ENCODE measurements at places on chromosomes 6 and 20.

- no peak for DNase-seq
These were observed 102.7 kb upstream of the QKI start for GRCh38 chr6:163311830-163312229.

DNA sequence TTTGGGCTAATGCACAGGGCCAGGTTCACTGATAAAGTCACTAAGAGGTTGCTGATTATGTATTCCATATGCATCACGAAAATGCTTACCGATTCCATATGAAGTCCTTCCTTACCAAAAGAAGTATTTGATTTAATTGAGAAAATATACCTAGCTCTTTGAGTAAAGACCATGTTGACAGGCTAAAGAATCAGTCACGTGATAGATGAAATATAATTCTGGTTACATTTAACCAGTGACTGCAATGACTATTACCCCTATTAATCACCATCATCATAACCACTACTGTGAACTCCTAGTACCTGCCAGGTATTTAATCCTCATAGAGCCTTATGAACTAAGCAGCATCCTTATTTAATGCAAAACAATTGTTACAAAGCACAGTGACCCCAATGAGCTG is 110.1 kb downstream of the HIVEP2 start:
- DNase-seq = no peak

- DNase-seq = no peak
These were observed 2.2 kb downstream of the PSORS1C1 start for GRCh38 chr6:31116661-31117385.

DNA sequence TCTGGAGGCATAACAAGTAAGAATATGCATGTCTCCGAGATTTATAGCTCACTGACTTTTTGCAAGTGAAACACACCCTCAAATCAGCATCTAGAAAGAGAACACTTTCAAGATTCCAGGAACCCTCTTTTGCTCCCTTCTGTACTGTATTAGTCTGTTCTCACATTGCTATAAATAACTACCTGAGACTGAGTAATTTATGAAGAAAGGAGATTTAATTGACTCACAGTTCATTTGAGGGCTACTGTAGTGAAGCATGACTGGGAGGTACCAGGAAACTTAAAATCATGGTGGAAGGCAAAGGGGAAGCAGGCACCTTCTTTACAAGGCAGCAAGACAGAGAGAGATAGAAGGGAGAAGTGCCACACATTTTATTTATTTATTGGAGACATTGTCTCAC is 269.9 kb downstream of the UTRN start:
- DNase-seq = no peak

- peak; percentile 21 for DNase-seq
These were observed 118.3 kb downstream of the RALGAPA2 start for GRCh38 chr20:20594171-20594530.

Measured in NCI-H345 (cell line).